ENCODE measurements at places on chromosomes 3 and 15.
A peak's percentile ranks its signal among the peaks of the same experiment; 100 is the strongest.

GRCh38 chr3:26621176-26621575, 1.4 kb upstream of the LRRC3B start:
- DNase-seq, result no peak

- no peak for DNase-seq
Measured at GRCh38 chr3:149270180-149270579, 48.6 kb upstream of the CP start.

DNA sequence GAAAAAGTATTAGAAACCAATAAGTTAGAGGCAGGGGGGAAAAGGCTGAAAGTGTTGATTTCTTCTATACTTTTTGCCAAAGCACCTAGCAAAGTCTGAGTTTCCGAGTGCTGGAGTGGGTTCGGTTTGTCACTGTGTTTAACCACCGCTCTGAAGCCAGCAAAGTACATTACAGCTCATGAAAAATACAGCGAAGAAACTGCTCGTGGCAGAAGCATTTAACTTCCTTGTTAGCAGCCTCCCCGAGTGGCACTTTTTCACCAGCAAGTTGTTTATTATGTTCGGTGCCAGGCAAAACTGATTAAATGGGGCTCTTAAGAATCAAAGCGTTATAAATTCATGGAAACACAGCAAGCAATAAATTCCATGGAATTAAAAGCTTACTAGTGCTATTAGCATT, 313.6 kb downstream of the FOXP1 start:
- DNase-seq, result no peak

DNA sequence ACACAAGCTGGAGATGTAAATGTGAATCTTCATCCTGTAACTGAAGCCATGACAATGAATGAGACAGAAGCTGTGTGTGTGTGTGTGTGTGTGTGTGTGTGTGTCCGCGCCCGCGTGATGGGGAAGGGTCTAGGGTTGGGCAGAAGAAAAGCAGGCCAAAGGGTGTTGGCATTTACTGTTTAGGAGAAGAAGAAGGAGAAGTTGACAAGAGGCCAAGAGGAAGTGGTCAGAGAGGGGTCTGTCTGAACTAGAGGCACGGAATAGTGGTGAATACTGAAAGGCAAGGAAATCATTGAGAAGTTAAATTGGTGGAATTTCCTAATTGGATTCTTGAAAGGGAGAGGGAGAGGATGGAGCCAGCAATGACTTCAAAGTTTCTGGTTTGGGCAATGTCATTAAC, 5.6 kb upstream of the NCEH1 start:
- no peak for DNase-seq

DNA sequence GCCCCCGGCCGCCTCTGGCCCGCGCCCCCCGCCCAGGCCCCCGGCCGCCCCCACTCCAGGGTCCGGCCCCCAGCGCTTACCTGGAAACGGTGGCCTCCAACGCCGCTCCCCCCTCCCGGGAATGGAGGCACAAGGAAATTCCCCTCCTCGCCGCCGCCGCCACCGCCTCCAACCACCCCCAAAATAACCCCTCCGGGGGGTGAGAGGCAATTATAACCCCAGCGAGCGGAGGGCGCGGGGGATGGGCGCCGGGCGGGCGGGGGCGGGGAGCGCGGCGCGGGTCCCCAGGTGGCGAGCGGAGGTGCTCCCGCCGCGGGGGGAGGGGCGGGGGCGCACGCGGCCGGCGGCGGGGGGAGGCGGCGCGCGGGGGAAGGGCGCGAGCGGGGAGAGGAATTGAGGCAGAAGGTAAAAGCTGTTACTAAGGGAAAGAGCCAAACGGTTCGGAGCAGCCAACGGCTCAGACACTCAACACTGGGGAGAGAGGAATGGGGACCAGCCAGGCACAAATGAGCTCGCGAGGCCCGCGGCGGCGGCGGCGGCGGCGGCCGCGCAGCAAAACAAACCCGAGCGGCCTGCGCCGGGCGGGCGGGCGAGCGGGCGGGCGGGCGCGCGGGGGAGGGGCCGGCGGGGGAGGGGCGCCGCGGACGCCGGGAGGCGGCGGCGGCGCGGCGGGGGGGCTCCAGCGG, at the start of gene TBL1XR1:
Gene TBL1XR1 (minus strand): TSS at position 442 of the 686 bp plus-strand sequence. CDS start 132,505 bp downstream, outside the sequence.
- DNase-seq, result peak; percentile 93

DNA sequence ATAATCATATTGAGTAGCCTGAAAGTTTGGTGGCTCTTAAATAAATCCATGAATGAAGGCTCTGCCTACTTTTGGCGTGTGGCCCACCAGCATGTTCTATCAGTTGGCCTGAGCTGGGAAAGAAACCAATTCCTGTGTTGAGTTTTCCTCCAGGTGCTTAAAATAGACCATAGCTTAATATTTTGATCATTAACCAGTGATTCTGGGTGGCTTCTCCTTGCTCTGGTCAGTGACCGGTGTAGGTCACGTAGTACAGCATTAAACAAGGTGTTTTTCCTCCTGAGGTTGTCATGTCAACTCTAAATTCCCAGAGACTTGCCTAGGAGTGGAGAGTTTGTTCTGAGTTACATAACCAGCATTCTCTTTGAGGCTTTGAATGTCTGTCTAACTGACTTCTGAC, 1.3 kb downstream of the HHLA2 start:
- DNase-seq, result no peak

DNA sequence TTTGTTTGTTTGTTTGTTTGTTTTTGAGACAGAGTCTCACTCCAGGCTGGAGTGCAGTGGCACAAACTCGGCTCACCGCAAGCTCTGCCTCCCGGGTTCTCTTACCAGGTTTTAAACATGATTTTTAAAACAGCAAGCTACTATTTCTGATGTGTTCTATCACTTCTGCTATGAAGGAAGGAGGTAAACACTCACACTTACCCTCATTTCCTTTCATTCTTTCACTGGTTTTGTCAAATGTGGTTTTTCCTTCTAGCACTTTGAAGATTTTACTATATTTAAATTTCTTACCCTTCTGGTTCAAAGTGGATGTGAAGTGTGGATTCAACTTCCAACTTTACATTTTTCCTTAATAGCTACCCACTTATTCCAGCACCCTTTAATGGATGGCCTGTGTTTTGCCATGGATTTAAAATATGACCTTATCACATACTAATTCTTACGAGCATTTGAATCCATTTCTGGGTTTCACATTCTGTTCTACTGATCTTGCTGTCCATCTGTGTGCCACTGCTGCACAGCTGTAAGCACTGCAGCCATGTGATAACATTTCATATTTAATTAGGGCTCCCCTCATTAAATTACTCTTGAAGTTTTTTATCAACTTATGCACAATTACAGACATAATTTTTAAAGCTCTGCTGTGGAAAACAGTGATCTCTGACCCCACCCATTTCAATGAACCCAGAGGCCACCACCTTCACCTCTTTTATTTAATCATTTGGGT, 42.3 kb downstream of the TXNRD3 start:
- DNase-seq, result no peak

DNA sequence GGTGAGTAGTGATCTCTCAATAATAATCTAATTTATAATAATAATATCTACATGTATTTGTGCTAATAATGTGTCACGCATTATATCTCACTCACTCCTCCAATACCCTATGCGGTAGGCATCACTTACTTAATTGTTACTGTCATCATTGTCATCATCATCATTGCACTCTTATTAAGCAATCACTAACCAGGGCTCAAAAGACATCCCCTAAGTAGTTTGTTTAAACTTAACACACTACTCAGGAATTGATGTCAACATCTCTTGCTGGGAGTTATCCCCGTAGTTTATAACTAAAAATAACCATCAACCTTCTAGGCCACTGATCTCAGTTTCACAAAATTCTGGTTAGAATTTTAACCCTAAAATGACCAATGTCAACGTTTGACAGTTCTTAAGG, 56.8 kb upstream of the ICE2 start:
- DNase-seq, result no peak

DNA sequence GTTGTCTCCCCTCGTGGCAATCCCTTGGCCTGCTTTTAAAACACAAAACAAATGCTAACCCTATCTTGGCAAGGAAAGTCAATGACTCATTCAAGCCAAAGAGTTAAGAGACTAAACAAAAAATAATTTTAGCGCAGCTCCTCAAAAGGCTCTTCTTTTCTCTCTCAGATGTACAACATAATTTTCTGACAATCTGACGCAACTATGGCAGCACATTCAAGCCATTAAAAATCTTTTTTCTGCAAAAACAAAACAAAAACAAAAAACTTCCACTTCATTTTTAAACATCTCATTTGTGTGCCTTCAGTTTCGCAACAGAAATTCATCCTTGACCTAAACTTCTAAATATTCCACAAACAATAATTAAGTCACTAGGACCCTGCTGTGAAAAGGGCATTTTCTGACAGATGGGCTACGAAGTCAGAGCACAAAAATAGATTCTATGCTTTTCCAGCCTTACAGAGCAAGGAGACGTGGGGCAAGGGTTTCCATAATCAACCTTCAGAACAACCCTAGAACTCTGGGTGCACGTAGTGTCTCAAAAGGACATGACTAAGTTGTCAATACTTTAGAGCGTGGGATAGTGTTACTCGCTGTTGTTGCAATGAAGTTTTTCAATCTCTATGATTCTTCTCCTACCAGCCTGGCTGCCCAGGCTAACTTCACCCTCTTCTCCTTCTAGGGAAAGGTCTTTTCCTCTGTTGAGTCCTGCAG, 84.3 kb downstream of the MB21D2 start:
- DNase-seq, result no peak

GRCh38 chr15:22980189-22981050, at the start of gene CYFIP1:
CYFIP1 (minus strand) TSS chr15:22980368; CDS start chr15:22947285, 33,083 bp downstream.
- DNase-seq, result peak; percentile 8

DNA sequence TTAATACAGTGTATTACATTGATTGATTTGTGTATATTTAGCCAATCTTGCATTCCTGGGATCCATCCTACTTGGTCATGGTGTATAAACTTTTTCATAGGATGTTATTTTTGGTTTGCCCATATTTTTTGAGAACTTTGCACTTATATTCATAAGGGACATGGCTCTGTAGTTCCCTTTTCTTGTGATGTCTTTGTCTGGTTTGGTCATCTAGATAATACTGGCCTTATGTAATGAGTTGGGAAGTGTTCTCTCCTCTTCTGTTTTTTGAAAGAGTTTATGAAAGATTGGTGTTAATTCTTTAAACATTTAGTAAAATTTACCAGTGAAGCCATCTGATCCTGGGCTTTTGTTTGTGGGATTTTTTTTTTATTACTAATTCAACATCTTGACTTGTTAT, 9.6 kb downstream of the CHST13 start:
- no peak for DNase-seq

DNA sequence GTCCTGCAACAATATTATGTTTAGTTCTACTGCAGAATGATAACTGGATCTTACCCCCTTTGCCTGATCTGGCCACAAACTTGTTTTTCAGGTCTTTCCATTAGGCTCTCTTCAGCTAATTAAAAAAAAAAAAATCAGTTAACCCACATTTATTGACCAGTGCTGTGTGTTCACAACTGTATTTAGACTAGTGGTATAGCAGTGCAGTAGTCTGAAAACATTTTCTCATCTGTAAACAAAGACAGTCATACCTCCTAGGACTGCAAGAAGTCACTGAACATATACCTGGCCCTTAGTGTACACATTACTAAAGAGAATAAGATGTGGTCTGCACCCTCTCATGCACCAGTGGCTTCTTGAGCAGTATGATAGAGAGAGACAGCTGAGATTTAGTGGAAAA, 22.5 kb downstream of the LPP start:
- no peak for DNase-seq

- no peak for DNase-seq
Measured at GRCh38 chr3:48711727-48712126, 5.3 kb downstream of the IP6K2 start.

DNA sequence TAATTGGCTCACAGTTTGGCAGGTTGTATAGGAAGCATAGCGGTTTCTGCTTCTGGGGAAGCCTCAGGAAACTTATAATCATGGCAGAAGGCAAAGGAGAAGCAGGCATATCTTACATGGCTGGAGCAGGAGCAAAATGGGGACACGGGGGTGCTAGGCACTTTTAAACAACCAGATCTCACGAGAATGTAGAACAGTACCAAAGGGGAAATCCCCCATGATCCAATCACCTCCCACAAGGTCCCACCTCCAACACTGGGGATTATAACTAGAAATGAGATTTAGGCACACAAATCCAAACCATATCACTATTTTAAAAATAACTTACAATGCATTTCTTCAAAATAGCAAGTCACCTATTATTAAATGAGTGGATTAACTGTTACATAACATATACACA, 47.1 kb upstream of the ANKRD28 start:
- no peak for DNase-seq

- DNase-seq, result no peak
Measured at GRCh38 chr15:91872356-91873137, 19.0 kb downstream of the SLCO3A1 start.

GRCh38 chr3:187624588-187624987, 45.6 kb downstream of the SST start:
- no peak for DNase-seq

DNA sequence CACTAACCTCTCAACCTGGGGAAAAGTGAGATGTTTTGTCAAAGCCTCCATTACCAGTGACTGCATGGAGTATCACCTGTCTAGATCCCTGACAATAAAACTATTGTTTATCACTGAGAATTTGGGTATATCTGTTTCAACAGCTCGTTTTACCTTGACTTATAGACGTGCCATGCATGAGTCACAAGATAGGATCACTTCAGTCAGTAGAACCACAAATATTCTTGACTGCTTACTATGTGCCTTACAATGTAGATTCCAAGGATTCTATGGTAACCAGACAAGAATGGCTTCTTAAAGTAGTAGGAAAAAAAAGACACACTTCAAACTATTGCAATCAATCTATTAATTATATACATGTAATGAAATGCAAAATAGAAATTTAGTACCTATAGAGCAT, 55.7 kb upstream of the GRM7 start:
- no peak for DNase-seq

GRCh38 chr15:20358779-20359414, 182.7 kb downstream of the GOLGA6L6 start:
- no peak for DNase-seq

- DNase-seq, result no peak
Measured at GRCh38 chr15:49115062-49115461, 40.3 kb downstream of the COPS2 start.

DNA sequence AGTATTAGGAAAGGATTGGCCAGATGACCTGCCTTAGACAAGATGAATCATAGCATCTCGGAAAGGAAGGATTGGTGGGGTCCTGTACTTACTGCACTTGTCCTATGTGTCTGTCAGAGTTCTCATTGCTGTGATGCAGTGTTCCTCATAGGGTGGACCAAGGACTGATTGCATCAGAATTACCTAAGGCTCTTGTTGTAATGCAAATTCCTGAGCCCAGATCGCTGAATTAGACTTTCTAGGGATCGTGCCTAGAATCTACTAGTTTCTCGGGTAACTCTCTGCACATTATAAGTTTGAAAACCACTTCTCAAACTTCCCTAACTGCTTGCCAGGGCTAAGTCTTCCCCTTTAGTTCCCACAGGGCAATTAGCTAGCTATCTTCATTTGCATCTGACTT, 74.9 kb upstream of the SKOR1 start:
- no peak for DNase-seq

Data from NCI-H524 treated with DMSO at 0.1 percent for 48 hours (cell line).